Stimulated activated CD8-positive, alpha-beta memory T cell treated with anti-CD3 and anti-CD28 coated beads, Interleukin-15, amount 100 ng/mL, for 48 hours (primary cell): ENCODE measurements at places on chromosomes 2 and 18.

GRCh38 chr2:1418566-1418965 is 5.3 kb downstream of the TPO start:
- no peak for DNase-seq

GRCh38 chr2:2743164-2743571 is 412.1 kb upstream of the MYT1L start:
- DNase-seq = no peak

DNA sequence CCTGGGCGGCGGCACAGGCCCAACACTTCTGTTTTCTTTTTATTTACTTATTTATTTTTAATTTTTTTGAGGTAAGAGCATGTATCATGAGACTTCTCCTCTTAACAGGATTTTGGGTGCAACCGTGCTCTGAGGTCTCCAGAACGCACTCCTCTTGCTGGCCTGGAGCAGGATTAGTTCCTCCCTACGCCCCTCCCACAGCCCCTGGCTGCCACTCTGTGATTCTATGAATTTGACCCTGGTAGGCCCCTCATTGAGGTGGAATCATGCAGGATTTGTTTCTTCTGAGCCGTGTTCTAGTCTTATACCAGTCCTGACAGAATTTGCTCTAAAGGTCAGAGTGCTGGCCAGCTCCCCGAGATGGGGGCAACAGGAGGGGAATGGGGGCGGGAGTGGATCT is 106.5 kb upstream of the HS6ST1 start:
- no peak for DNase-seq

- DNase-seq = no peak
Observed at GRCh38 chr2:12806549-12807242, 90.0 kb downstream of the TRIB2 start.

- no peak for DNase-seq
Observed at GRCh38 chr18:63888470-63889190, 1.1 kb downstream of the SERPINB2 start.

DNA sequence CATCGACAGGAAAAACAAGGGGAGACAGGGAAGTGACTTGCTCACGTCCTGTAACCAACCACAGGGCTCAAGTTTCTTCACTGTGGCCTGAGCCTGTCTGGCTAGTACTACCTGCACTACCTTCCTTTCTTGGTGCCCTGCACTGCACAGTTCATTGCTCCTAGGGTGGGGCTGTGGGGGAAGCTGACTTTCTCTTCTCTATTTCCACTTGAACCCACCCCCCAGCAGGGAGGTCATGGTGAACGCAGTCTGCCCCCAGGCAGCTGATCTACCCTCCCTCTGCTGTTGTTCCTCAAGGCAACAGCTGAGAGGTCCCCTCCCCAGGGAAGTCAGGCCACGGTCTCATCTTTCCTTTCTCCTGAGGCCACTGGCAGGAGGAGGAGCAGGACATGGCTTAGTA is 532.1 kb downstream of the SOX11 start:
- DNase-seq = no peak

DNA sequence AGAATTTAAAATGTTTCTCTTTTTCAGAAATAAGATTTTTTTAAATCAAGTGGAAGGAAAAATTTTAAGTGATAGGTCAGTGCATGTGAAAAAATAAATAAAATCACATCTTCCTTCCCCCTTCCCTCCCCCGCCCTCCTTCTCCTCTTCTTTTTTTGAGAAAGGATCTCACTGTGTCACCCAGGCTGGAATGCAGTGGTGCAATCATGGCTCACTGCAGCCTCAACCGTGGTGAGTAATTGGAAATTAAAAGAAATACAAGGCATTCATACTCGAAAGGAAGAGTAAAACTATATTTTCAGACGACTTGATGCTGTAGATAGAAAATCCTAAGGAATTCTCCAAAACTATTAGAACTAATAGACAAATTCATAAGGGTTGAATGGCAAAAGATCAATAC is 16.9 kb upstream of the CRACDL start:
- DNase-seq = no peak

- DNase-seq = no peak
Observed at GRCh38 chr2:160816916-160817499, 323.4 kb upstream of the RBMS1 start.

- no peak for DNase-seq
Observed at GRCh38 chr18:79784965-79785770, 12.6 kb upstream of the KCNG2 start.

DNA sequence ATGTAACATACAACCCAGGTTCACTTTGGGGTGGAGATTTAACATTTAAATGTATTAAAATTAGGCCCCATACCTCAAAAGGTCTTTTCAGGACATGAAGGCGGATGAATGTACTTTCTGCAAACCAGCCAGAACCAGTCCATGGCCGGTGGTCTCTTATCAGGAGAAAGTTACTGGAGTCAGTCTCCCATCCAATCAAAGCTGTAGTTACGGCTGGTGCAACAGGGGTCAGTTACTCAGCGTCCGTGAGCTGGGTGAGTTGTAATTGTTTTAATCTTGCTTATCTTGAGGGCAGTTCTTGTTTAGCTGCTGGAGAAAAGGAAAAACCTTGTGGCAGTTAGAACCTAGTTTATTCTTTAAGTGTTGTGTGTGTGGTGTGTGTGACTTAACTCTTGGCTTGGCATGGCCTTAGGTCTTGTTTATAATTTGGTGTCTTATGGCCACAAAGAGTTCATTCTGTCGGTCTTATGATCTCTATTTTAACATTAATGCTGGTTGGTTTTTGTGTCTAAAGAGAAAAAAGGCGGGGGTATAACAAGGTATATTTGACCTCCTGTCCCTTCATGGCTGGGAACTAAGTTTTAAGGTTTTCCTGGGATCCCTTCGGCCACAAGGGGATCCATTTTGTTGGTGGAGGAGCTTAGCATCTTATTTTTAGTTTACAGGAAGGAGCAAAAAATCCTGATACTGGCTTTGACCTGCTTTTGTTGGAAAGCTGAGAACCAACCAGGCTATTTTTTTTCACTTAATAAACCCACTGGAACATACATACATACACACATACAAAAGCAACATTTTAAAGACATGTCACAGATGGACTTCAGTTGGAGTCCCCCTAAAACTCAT is 143.5 kb upstream of the NCK2 start:
- DNase-seq = no peak

GRCh38 chr2:107001062-107001461 is 115.1 kb upstream of the ST6GAL2 start:
- no peak for DNase-seq

DNA sequence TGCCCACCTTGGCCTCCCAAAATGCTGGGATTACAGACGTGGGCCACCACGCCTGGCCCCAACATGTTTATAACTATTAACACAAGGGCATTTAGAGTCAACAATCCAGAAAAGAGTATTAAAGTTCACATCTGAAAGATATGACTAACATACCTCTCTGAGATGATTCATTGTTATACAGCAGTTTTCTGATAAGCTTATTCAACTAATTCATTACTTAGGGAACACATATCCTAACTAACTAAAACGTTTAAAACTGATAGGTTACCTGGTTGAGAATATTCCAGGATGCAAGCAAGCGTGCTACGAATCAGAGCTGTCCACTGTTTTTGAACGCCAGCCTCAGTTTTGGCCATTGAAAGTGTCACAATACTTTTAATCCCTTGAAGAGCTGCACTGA is 34.0 kb upstream of the STRN start:
- no peak for DNase-seq

- no peak for DNase-seq
Observed at GRCh38 chr18:46134920-46135675, 30.9 kb downstream of the HAUS1 start.

GRCh38 chr2:109196081-109196875 is 67.3 kb downstream of the SH3RF3 start:
- DNase-seq = no peak

DNA sequence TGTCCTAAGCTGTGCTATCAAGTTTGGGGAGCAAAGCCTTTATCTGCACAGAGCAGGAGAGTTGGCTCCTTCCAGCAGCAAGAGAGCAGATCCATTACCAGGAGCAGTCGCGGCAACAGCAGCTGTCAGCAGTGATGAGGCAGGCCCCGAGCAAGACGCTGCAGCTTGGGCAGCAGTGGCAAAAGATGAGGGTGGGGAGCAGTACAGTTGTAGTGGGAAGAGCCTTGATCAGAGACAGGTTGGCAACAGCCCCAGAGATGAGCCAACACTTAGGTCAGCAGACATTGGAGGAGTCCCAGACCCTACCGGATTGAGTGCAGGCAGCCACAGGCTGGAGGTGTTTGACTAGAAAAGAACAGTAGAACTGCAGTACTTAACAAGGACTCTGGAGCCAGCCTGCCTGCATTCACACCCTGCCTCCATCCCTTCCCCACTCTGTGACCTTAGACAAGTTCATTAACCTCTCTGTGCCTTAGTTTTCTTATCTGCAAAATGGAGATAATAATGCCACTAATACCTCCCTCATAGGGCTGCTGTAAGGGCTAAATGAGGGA is 117.1 kb upstream of the SERTAD2 start:
- no peak for DNase-seq

DNA sequence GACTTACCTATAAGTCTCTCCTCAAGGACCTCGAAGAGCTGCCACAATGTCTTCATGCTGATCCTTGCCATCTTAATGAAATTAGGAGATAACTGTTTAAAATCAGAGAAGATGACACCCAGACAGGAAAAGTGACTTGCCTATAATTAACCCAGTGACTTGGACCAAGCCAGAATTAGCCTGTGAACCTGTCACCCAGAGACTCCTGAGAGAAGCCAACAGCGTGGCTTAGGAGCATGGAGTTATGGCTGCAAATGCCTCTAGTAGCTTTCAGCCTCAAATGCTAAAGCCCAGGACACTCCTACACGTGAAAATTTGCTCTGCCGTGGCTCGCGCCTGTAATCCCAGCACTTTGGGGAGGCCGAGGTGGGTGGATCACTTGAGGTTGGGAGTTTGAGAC is 104.2 kb downstream of the GBX2 start:
- no peak for DNase-seq

- no peak for DNase-seq
Observed at GRCh38 chr2:177171418-177171865, 41.2 kb upstream of the HNRNPA3 start.

DNA sequence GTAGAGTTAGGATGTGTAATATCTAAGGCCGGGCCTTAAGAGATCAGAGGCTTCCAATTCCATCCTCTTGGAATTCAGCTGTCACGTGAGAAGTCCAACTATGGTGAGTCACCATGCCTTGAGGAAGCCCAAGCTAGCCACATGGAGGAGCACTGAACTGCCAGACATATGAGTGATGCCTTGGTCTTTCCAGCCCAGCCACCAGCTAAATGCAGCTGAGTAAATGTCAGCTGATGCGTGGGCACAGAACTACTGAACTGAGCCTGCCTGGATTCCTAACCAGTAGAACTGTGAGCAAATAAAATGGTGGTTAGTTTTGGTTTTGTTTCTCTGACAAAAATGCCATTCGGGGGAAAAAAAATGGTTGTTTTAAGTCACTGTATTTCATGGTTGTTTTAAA is 153.7 kb upstream of the SERTAD2 start:
- peak; percentile 44 for DNase-seq

- DNase-seq = no peak
Observed at GRCh38 chr2:40431600-40431955, 20.3 kb downstream of the SLC8A1 start.

DNA sequence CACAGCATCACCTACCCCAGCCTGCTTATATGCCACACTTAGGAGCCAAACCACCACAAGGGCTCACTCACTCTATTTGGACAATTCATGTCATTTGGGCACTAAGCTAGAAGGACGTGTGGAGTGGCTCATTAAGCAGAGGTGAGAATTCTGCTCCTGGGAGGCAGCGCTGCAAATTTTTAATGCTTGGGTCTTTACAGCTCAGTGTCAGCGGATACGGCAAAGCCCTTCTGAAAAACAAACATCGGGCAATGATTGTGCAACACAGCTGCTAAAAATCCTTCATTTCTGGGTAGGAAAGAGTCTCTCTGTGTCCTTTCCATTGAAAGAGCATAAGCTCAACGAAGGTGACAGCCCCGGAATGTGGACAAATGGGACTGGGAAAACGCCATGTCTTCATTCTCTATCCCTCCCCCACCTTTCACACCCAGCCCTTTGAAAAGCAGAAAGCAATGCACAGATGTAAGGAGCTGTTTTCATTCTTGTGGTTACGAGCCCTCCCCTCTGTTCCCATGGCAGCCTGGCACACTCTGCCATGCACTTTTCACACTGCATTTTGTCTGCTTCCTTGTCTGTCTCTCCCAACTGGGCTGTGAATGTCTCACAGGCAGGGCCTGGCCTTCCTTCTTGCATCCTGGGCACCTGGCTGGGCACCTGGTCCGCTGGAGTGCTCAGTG is 16.0 kb downstream of the TMEM177 start:
- no peak for DNase-seq

GRCh38 chr2:69693059-69693774 is 48.7 kb upstream of the ANXA4 start:
- DNase-seq = no peak

GRCh38 chr2:189142893-189143759 is 36.4 kb downstream of the COL5A2 start:
- DNase-seq = no peak

- no peak for DNase-seq
Observed at GRCh38 chr18:63883617-63884016, 3.9 kb upstream of the SERPINB2 start.

DNA sequence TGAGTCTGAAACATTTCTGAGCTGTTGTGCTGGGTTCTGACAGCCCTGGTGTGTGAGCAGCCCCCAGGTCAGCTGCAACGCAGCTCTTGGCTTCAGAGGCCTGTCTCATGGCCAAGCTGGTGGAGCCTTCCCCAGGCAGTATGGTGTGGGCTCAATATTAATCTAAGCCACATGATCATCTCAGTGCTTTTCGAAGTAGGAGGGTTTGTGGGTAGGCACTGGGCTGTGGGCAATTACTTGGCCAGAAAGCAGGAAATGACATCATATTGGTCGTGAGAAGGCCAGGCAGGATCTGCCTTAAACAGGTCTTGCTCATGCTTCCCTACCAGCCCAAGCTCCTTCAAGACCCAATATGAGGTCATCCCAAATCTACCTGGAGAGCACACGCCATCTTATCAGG is 26.9 kb downstream of the LOXHD1 start:
- no peak for DNase-seq

DNA sequence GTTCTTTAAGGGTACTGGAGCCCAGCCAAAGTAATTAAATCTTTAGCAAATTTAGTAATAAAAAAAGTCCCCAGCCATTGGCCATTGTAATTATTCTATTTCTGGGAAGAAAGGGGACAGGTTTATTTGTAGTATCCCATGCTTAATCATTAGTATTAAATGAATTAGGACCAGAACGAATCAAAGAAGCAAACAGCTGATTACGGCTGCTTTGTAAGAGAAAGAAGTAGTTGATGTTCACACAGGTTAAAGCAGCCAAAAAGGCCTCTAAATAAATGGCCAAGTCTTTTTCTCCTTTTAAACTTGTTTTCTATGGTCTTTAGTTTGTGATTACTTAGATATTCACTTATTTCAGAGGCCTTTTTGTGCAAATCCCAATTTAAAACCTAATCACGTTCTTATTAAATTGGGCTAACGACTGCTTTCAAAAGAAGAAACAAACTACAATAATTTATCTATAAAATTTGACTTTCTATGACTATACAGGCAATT is 48.6 kb upstream of the DNAH7 start:
- no peak for DNase-seq

- no peak for DNase-seq
Observed at GRCh38 chr2:163319006-163319405, 416.8 kb downstream of the FIGN start.

GRCh38 chr2:41944220-41944880 is 103.5 kb upstream of the PKDCC start:
- no peak for DNase-seq
